Placental epithelial cell (primary cell): ENCODE measurements at places on chromosomes 3 and 15. TPM values are rescaled to one million over a fixed set of nuclear protein-coding genes. Genes with fewer than 3 reads are reported as not detected.

SEMA3B gene
- total RNA-seq = 11.8 and 14.9 TPM in 2 replicates

UBL7 gene
- 31.4 and 57.7 TPM in 2 replicates for total RNA-seq

COL6A6 gene
- total RNA-seq = 0.11 and 0.39 TPM in 2 replicates

SLC27A2 gene
- not detected in 2 replicates for total RNA-seq
